ENCODE measurements at places on chromosomes 7 and 10. TPM values are rescaled to one million over a fixed set of nuclear protein-coding genes. Genes with fewer than 3 reads are reported as not detected.

GRCh38 chr7:20021831-20022230 is 195.4 kb downstream of the MACC1 start:
- no peak for DNase-seq

- DNase-seq, result no peak
These were observed 225.8 kb upstream of the PHYHIPL start for GRCh38 chr10:58950618-58951017.

The PTN gene
- not detected for total RNA-seq

The SLC13A1 gene
- not detected for total RNA-seq

- DNase-seq, result no peak
These were observed 736.4 kb upstream of the PHF14 start for GRCh38 chr7:10237306-10237705.
